ENCODE measurements at places on chromosomes 7 and 10.

DNA sequence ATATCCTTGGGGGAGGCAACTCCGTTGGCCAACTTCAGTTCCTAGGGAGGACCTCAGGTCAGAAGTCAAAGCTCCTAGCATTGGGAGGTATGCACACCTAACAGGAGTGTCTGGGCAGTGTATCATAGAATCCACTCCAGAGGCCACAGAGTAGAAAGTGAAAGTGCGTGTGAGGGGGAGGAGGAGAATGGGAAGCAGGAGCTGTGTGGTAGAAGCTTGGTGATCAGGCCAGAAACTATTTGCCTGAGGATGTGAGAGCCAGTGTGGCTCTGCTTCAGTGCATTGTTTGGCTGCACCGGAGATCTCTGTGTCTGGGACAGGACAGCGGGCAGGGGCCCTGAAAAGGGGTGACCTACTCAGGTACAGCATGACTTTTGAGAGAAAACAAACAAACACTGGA is 557.4 kb upstream of the VSTM2A start:
- DNase-seq, result no peak

DNA sequence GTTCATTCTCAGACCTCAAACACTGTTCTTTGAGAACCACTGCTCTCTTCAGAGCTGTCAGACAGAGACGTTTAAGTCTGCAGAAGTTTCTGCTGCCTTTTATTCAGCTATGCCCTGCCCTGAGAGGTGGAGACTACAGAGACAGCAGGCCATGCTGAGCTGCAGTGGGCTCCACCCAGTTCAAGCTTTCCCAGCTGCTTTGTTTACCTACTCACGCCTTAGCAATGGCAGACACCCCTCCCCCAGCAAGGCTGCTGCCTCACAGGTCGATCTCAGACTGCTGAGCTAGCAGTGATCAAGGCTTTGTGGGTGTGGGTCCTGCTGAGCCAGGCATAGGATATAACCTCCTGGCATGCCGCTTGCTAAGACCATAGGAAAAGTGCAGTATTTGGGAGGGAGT is 80.5 kb upstream of the CYP2C9 start:
- no peak for DNase-seq

GRCh38 chr10:2610946-2611345 is 456.4 kb upstream of the PFKP start:
- DNase-seq, result peak; percentile 81

DNA sequence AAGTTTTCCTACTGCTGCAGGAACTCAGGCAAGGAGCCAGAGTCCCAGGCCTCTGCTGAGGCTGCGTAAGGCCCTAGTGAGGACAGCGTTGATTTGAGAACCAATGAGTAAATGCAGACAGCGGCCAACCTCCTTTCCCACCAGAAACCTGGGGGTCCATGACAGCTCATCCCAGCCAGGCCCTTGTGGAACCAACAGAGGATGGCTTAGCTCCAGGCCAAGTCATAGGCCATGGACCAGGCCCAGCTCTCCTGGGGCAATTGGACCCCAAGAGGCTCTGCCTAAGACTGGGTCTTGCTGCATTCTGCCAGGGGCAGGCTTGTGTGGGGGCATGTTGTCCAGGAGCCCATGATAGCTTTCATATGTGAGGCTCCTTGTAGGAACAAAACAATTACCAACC is 65.4 kb upstream of the PPP1R3C start:
- no peak for DNase-seq

DNA sequence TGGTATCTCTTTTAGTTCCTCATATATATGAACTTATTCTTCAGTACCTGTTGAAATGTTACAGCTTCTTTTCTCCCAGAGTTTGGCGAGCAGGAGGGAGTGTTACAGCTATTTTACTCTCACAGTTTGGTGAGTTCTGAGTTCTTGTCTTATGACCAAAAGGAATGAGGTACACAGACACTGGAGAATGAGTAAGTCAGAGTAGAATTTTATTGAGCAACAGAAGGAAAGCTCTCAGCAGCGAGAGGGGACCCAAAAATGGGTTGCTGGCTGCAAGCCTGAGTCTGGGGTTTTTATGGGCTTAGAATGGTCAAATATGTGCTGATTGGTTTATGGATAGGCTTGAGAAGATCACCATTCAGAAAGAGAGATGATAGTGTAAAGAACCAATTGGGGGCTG is 175.2 kb downstream of the CDK14 start:
- no peak for DNase-seq

DNA sequence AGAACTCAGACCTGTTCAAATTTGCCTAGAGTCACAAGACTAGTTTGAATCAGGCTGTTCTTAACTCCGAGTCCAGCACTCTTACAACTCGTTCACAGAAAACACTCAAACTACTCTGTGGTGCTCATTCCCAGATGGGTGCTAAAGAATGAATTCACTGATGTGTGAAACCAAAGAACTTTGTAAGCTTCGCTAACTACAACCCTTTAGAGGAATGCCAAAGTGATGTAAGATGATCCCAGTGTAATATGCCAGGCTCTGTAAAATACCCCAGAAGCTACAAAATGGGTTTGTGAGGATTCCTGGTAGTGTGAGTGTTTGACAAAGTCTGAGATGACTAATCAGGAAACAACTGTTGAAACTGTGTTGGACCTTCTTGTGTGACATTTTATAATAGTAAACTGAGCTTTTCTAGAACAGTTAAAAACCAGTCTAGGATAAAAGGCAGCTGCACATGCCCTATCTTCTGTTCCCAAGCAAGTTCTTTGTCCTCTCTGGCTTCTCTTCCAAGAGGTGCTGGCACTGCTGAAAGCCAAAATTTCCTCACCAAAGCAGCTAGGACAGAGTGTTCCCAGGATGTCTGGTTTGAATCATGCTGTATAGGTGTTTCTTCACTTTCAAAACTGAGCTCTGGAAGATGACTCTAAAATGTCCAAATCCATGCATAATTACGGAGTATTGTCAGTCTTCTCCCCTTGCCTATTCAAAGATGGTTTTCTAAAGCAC is 527.6 kb downstream of the SORCS1 start:
- no peak for DNase-seq

DNA sequence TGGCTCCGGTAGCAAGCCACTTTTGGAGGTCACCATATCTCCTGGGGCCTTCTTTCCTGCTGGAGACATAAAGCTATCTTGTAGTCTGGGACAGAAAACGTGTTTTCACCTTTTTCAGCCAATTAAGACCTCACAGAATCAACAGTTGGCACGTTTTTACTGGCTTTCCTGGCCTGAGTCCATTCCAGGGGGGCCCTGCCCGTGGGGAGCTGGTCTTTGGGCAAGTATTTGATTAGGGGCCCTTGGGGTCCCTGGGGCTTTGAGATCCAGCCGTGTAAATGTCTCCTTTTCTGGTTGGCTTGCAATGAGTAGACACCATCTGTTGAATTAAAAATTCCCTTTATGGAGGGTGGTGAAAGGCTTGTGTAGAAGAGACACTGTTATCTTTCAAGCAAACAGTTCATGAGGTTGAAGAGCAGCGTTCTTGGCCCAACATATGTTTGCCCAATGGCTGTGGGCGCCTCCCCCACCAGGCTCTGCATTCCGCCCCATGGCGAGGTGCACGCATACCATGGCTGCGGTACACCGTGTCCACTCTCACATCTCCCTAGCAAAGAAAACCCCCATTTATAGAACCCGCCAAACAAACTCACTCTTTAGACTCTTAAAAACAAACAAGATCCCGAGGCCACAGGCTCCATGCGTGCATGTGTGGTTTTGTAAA is 593.2 kb downstream of the LRMDA start:
- DNase-seq, result no peak

DNA sequence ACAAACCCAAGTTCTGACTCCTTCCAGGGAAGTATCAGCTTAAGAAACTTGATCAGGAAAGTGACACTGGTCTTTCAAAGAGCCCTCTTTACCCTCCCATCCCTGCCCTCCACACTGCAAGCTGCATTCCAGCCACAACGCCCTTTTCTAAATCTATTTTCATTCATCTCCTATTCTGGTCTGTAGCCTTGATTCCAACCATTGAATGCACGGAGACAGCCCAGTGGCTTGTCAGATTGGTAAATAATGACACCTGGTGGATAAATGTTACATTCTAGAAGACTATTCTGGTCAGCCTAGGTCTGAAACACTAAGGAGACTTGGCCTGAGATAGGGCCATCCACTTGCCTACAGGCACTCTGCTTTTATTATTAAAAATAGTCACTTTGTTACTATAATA is 20.9 kb downstream of the MORN4 start:
- DNase-seq, result no peak

DNA sequence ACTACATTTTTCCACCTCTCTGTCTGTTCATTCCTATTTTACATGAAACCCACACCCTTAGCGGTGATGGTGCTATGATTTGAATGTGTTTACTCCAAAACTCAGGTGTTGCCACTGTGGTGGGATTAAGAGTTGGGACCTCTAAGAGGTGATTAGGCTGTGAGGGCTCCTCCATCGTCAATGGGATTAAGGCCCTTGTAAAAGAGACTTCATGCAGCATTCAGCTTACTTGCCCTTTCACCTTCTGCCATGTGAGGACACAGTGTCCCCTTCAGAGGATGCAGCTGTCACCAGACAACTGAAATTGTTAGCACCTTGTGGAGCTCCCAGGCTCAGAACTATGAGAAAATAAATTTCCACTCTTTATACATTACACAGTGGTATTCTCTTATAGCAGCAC is 182.2 kb downstream of the NOC3L start:
- DNase-seq, result no peak

DNA sequence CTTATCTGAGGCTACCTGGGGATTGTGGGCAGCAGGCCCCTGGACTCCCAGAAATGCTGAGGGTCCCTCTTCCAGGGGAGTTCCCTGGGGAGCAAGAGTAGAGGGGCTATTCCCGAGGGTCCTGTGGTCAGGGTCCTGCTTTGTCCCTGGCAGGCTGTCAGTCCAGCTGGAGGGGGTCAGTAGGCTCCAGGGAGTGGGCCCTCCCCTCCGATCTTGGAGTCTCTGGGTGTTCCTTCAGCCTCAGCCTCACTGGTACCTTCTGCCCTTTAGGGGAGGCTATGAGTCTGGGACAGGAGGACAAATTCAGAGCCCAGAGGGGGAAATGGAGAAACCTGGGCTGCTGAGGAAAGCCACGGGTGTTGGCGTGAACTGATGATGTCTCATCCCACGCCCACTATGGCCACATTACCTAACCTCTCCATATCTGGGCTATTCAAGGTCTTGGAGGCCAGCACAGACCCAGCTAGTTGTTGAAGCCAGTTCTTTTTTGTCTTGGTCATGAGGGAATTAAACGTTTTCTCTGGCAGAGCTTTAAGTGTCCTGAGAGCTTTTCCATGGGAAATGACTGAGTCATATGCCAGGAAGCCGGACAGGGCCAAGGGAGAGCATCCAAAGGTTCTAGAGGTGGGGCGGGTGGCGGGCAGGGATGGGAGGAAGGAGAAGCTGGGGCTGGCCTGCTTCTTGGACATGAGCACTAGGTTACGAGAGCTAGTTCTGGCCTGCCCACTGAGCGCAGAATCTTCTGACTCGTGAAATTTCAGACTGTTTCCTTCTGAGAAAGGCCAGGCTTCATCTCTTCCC is 6.2 kb downstream of the CALHM2 start:
- DNase-seq, result peak; percentile 89

- no peak for DNase-seq
Observed at GRCh38 chr7:81819861-81820260, 50.0 kb upstream of the HGF start.

DNA sequence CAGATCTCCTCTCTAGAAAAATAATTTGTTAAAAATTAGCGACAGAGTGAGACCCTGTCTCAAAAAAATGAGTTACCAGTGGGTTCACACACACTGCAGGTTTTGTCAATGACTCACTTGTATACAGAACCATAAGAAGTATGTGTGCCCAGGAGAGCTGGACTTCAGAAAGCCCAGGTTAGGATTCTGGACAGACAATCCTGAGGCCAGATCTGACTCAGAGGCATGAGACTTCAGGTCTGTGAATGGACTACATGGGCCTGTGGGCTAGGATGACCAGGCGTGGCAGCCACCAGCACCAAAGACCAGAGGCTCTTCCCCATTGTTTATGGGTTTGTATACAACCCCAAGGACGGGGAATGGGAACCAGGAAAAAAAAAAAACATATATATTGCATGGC is 9.3 kb upstream of the ZNF438 start:
- DNase-seq, result no peak

DNA sequence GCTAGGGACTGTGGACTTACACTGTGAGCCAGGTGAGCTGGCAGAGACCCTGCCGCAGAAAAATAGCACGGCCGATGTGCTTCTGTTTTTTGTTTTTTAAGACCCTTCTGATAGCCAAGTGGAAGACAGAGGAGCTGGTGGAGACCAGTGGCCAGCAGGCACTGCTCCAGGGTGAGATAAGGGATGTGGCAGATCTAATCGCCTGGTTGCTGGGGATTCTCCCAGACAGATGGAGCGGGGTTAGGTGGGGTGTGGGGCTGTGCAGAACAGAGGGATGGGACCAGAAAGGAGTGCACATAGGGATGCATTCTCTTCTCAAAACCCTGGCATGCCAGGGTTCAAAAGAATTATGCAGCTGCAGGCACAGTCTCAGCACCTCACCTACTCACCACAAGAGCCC is 82.2 kb downstream of the VOPP1 start:
- DNase-seq, result no peak

- no peak for DNase-seq
Observed at GRCh38 chr7:11480143-11480542, 351.9 kb downstream of the THSD7A start.

- DNase-seq, result no peak
Observed at GRCh38 chr10:108801775-108802517, 1121.4 kb downstream of the XPNPEP1 start.
